ENCODE measurements at places on chromosomes 12 and 14. TPM values are rescaled to one million over a fixed set of nuclear protein-coding genes. Genes with fewer than 3 reads are reported as not detected.
A peak's percentile ranks its signal among the peaks of the same experiment; 100 is the strongest.

The E2F7 gene
- 17.3 TPM for total RNA-seq

The EFS gene
- total RNA-seq: not detected

The CRIP2 gene
- 20.8 TPM for total RNA-seq

GRCh38 chr12:728781-729180, 23.6 kb upstream of the WNK1 start:
- peak overlapping the region; percentile 34 for H3K27ac ChIP-seq
- no peaks in the 10 kb centered on the region for H3K27me3 ChIP-seq
- H3K4me1 ChIP-seq: no peaks in the 10 kb centered on the region
- no peak for DNase-seq

GRCh38 chr12:47802312-47802711, 17.4 kb downstream of the HDAC7 start:
- peaks cover 15% of the 10 kb centered on the region for H3K4me1 ChIP-seq
- no peak for DNase-seq
- peak overlapping the region; percentile 52 for H3K27ac ChIP-seq
- H3K36me3 ChIP-seq: peaks cover 5% of the 10 kb centered on the region

DNA sequence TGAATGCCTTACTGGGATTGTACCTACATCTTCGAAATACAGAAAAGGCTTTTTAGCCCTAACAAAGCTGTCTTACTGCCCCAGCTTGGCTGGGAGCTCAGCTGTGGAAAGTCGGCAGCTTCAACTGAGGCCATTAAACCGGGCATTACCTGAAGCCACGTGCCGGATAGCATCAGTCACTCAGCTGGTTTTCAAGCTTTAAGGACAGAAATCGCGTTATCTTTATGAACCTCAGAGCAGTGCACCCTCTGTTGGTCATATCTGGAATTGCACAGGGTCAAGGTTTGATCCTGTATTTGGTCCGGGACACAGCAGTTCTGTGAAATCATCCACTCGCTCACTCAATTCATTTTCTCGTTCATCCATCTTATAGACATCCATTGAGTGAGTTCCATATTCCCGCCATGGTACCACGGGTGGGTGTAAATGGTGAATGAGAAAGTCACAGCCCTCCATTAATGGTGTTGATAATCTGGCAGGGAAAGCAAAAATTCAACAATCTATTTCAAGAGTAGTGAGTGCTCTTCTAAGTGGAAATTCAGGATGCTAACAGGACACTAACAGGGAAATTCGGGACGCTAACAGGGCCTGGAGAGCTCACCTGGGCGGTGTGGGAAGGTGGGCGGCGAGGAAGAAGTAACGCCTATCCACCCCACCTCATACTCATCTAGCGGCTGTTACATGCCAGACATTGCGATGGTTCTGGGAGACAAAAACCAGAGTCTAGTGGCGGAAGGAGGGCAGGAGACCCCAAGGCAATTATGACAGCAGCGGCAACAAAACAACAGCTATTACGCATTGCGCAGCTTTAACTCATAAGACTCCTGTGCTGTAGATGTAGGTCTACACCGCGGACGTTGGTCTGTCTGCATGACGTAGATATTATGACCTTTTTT, 60.6 kb upstream of the TCL1A start:
- H3K4me1 ChIP-seq: no peaks in the 10 kb centered on the region
- no peaks in the 10 kb centered on the region for H3K36me3 ChIP-seq
- H3K27me3 ChIP-seq: no peaks in the 10 kb centered on the region
- H3K27ac ChIP-seq: no peak overlapping the region

DNA sequence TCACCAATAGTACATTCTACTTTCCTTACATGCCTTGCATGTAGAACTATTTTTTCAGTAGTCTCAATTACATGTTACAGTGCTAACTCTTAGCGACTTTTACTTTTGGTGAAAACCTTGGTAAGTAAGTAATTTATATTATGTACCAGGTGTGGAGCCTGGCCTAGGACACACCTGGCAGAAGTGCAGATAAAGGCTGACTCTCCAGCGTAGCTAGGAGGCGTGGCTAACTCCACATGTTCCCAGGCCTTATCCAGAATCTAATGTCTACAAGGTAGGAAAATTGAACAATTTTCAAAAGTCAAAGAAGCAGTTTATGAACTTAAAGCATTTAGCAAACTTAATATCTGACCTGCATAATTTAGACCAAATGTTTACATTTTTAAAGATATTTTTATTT, 157.4 kb downstream of the DHRS2 start:
- no peaks in the 10 kb centered on the region for H3K27me3 ChIP-seq
- no peak overlapping the region for H3K27ac ChIP-seq
- no peak for DNase-seq
- no peaks in the 10 kb centered on the region for H3K4me1 ChIP-seq
- no peak overlapping the region for H3K4me3 ChIP-seq

DNA sequence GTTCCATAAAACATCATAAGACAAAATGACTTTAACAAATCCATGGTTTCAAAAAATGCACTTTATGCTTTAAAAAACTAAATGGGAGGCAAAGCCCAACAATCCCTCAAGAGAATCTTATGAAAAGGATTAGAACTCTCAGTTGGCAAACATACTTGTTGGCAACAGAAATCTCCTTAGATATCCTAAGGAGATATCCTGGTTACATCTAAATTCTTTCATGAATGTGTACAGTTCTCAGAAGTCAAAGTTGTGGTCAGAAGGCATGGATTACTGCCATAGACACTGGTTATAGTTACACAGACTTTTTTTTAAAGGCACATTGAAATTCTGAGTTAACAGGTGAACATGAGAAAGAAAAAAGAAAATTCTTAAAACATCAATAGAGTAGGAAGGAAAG, 17.5 kb upstream of the ISM2 start:
- H3K36me3 ChIP-seq: no peaks in the 10 kb centered on the region
- no peaks in the 10 kb centered on the region for H3K4me1 ChIP-seq
- H3K27me3 ChIP-seq: no peaks in the 10 kb centered on the region
- H3K27ac ChIP-seq: no peak overlapping the region
- DNase-seq: no peak
- no peak overlapping the region for H3K4me3 ChIP-seq

DNA sequence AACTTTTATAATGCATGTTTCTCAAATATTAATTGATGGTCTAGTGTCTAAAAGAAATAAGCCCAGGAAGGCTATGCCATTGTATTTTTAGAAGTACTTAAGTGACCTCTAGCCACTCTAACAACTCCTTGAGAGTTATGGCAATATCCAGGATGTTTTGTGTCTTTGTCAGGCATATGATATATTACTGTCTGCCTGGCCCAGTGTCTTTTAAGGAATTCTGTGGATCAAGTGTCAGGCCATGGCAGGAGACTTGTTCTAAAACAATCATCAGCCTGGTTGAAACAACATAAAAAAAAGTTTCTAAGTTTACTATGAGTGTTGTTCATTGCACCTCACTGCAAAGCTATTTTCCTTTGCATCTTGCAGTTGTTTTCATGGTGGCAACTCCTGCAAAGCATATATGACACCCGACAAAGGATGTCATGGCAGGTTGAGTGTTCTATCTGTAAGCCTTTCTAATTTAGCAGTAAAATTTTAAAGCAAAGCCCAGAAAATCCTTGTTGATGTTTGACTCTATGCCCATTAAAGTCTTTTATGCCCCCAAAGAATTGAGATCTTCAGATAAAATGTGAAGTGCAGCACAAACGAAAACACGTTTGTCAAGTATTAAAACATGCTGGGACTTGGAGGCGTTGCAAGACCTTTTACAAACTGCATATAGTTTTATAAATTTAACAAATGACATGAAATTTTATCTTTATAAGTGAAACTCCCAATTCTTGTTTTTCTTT, 89.5 kb upstream of the SLC38A2 start:
- H3K4me3 ChIP-seq: no peak overlapping the region
- H3K27me3 ChIP-seq: no peaks in the 10 kb centered on the region
- DNase-seq: no peak
- peak overlapping the region; percentile 9 for H3K27ac ChIP-seq
- no peaks in the 10 kb centered on the region for H3K4me1 ChIP-seq
